ENCODE measurements at places on chromosomes 16 and 17. TPM values are rescaled to one million over a fixed set of nuclear protein-coding genes. Genes with fewer than 3 reads are reported as not detected.

AOC2 gene
- 0.80 TPM for polyA plus RNA-seq

LRRC37B gene
- 16.8 TPM for polyA plus RNA-seq

CCDC137 gene
- 11.4 TPM for polyA plus RNA-seq

DNA sequence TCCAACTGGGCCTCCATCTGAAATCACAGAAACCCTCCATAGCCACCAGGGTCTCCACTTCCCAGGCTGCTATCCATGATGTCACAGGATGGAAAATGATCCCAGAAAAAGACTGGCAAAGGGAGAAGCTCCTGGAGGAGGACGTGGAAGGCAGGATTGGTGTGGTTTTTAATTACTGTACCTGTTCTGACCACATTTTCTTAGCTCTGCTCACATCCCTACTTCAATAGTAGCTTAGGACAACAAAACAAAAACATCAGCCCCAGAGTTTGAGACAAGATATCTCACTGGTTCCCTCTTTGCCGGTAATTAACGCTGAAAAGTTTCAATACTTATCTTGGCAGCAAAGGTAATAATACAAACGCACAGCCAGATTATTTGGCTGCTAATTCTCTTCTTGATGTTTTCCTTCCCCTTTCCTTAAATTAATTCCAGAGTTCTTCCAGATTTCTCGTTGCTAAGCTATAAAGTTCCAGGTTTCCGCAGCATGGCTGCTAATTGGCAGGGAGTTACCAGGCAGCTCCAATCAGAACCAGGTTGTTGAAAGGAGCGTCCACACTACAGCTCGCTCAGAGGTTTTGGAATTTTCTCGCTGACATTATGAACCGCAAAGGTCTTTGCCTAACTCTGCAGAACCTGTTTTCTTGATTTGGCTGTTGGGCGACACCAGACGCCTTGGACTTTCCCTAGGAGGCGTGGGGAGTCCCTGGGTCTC, 263.4 kb downstream of the MRTFB start:
- DNase-seq, result no peak

GRCh38 chr17:35900708-35901480, 20.7 kb upstream of the CCL5 start:
- DNase-seq, result peak; percentile 62

DNA sequence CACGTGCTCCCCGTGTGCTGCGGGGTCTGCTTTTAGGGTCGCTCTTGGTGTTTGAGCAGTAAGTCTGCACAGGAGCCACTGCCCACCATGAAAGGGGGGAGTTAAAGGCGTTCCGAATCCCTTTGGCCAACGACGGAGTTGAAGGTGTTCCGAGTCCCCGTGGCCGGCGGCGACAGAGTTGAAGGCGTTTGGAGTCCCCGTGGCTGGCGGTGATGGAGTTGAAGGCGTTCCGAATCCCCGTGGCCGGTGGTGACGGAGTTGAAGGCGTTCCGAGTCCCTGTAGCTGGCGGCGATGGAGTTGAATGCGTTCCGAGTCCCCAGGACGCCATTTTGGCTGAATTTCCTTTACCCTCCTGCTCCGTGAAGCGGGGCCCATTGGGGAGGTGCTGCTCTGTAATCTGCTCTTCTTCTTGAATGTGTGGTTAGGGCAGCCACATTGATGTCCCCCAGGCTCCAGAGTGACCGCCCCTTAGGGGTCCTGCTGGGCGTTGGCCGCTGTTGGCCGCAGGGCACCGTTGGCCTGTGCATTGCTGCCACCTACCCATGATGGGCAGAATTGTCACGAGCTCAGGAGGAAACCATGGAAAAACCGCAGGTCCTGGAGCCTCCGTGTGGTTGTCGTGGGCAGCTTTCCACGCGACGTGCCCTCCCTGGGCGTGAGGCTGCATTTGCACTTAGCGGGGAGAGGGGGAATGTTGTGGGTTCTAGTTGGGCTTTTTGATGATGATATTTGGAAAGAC, 73.7 kb upstream of the ZNF750 start:
- DNase-seq, result no peak

DNA sequence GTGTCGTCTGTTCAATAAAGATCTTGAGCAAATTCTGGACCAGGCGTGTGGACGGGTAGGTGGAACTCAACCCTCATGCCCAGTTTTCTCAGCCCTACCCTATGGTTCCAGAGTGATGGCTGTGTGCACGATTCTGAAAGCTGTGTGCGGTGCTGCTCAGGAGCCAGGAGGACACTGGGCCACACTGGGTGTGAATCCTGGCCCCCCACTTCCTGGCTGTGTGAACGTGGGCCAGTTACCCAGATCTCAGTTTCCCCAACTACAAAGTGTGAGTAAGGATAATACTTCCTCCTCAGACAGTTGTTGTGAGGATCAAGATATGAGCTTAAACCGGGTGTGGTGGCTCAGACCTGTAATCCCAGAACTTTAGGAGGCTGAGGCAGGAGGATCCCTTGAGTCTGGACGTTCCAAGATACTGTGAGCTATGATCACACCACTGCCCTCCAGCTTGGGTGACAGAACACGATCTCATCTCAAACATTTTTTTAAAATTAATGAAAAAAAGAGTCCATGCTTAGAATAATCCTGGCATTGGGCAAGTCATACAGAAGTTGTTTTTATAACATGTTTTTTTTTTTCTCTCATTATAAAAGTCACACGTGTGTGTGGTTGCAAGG, 14.7 kb upstream of the MPRIP start:
- no peak for DNase-seq

GRCh38 chr17:34886831-34887230, 74.4 kb downstream of the CCT6B start:
- no peak for DNase-seq

GRCh38 chr16:29745853-29746345, at the start of gene C16orf54:
C16orf54 (minus strand) TSS chr16:29745990; CDS start chr16:29744951, 1,039 bp downstream.
- no peak for DNase-seq

- DNase-seq, result peak; percentile 9
Observed at GRCh38 chr17:63698886-63699637, 863 bp downstream of the LIMD2 start.

GRCh38 chr16:50072730-50073129, 7.0 kb downstream of the HEATR3 start:
- no peak for DNase-seq

GRCh38 chr16:72092832-72093447, 480 bp downstream of the TXNL4B start:
- no peak for DNase-seq

Measured in right renal cortex interstitium (tissue), 3 donors.